Esophagus squamous epithelium (tissue), 5 donors: ENCODE measurements at places on chromosomes 13 and 19. TPM values are rescaled to one million over a fixed set of nuclear protein-coding genes. Genes with fewer than 3 reads are reported as not detected.

GRCh38 chr19:45323671-45324081 is 1.0 kb upstream of the CKM start:
- no peak for DNase-seq

DNA sequence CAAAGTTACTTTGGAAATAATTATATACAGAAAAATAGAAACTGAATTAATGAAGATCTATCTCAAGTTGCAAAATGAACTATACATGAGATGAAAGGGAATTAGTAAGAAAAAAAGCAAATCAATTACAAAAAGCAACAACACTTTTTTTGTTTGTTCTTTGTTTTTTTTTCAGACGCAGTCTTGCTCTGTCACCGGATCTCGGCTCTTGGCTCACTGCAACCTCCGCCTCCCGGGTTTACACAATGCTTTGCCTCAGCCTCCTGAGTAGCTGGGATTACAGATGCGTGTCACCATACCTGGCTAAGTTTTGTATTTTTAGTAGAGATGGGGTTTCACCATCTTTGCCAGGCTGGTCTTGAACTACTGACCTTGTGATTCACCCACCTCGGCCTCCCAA is 2.2 kb downstream of the ZNF415 start:
- DNase-seq = no peak

- no peak for DNase-seq
Observed at GRCh38 chr13:29454931-29455481, 140.5 kb downstream of the SLC7A1 start.

DNA sequence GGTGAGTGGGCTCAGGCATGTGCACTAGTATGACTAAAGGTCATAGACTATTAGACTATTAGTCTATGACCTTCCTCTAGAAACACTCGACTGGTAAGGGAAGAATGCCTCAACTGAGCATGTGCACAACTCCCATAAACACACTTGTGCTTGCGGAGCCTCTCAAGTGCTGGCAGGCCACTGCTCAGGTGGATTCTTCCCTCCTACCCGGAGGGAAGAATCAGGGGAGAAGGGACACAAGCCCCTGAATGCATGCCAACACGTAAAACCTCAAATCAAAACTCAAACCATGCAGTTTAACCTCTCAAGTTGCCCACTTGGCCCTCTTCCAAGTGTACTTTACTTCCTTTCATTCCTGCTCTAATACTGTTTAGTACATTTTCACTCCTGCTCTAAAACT is 287.6 kb upstream of the SGCG start:
- DNase-seq = no peak

- no peak for DNase-seq
Observed at GRCh38 chr13:84985860-84986259, 813.4 kb downstream of the SLITRK6 start.

The ADAMTS10 gene
- 2.0 TPM for total RNA-seq

The FGF22 gene
- 1.6 TPM for total RNA-seq

The REEP6 gene
- total RNA-seq = 5.9 TPM

The CEACAM21 gene
- not detected for total RNA-seq
